Left lung (tissue), 14 donors: ENCODE measurements at places on chromosomes 4 and X. TPM values are rescaled to one million over a fixed set of nuclear protein-coding genes. Genes with fewer than 3 reads are reported as not detected.

Gene SSX3
- not detected for total RNA-seq

DNA sequence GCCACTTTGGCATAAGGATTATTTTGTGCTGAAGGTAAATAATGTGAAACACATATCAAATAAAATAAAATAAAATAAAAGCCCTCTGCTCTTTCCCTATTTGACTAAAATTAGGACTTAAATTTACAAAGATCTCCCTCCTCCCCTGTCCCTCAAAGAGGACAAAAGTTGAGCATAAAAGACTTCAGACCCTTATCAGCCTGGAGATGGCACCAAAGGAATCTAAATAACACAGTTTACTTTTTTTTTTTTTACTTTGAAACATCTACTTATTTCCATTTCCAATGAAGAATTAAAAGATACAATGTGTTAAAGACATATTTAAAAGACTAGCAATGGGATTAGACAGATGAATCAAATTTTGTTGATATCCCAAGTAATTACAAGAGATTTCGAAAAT is 89.7 kb downstream of the EPHA5 start:
- no peaks in the 10 kb centered on the region for H3K4me1 ChIP-seq
- H3K27ac ChIP-seq = no peak overlapping the region
- no peaks in the 10 kb centered on the region for H3K27me3 ChIP-seq
- no peak overlapping the region for H3K4me3 ChIP-seq
- no peaks in the 10 kb centered on the region for H3K36me3 ChIP-seq

GRCh38 chr4:115149106-115149505 is 35.7 kb upstream of the NDST4 start:
- no peaks in the 10 kb centered on the region for H3K27me3 ChIP-seq
- H3K4me1 ChIP-seq = no peaks in the 10 kb centered on the region
- no peak overlapping the region for H3K27ac ChIP-seq
- no peaks in the 10 kb centered on the region for H3K36me3 ChIP-seq

DNA sequence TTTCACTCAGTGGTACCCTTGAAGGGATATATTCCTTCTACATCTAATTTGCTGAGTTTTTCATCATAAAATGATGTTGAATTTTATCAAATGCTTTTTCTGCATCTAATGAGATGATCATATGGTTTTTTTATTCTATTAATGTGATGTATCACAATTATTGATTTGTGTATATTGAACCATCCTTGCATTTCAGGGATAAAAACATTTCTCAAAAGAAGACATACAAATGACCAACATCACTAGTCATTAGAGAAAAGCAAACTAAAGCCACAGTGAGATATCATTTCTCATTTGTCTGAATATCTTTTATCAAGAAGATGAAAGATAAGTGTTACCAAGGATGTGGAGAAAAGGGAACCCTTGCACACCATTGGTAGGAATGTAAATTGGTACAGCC is 65.7 kb upstream of the MXD4 start:
- DNase-seq = no peak
- no peak overlapping the region for H3K4me3 ChIP-seq
- H3K4me1 ChIP-seq = no peaks in the 10 kb centered on the region

GRCh38 chrX:76850851-76851250 is 423.3 kb downstream of the MAGEE1 start:
- no peak overlapping the region for H3K27ac ChIP-seq
- no peaks in the 10 kb centered on the region for H3K36me3 ChIP-seq
- no peaks in the 10 kb centered on the region for H3K27me3 ChIP-seq
- H3K4me3 ChIP-seq = no peak overlapping the region
- no peaks in the 10 kb centered on the region for H3K4me1 ChIP-seq

DNA sequence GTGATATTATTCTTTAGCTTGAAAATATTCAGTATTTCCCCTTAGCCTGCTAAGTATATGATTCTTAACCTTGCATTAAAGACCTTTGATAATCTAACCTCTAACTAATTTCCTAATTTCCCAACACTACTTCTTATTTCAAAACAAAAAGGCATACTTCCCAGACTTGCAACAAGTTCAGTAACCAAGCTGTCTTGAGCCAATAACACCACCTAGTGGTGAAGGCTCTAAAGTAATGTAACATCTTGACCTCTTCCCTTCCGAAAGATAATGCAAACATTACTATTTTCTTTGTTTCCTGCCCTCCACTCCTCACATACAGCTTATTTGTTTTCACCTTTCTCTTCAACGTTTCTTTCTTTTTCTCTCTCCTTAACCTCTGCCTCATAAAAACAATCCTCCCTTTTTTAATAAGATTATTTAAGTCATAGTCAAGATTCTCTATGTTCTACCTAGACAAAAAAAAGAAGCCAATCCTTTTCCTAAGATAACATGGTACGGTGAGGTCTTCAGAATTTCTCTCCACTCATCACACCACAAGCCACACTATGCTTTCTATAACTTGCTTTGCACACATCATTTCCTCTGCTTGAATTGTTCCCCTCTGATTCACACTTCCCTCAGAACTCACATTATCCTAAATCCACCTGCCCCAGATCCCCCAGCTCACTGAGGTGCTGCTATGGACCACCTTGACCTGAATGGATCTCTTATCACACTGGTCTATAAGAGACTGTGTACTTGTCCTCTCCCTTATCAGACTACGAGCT is 3.5 kb downstream of the FAT1 start:
- no peak overlapping the region for H3K27ac ChIP-seq
- no peak for DNase-seq
- no peaks in the 10 kb centered on the region for H3K36me3 ChIP-seq
- no peak overlapping the region for H3K4me3 ChIP-seq

DNA sequence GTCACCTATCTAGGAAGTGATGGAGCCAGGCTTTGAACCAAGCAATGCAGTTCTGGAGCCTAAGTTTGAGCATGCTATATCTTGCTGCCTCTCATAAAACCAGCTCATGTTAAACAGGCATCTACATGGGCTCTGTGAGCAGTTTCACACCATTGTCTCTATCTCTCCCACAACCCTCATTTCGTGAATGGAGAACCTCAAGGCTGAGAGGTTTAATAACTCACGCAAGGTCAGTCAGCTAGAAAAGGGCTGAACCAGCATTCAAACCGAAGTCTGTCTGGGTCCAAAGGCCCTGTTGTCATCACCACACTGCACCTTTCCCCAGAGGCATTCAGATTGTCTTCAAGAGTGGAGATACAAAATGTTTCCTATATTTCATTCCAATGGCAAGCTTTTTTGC is 369.2 kb downstream of the MID1IP1 start:
- no peaks in the 10 kb centered on the region for H3K36me3 ChIP-seq
- H3K4me1 ChIP-seq = peaks cover 4% of the 10 kb centered on the region
- H3K27me3 ChIP-seq = no peaks in the 10 kb centered on the region
- H3K4me3 ChIP-seq = no peak overlapping the region
- DNase-seq = no peak
- no peak overlapping the region for H3K27ac ChIP-seq

GRCh38 chrX:101394372-101394771 is 3.6 kb downstream of the RPL36A start:
- H3K27me3 ChIP-seq = no peaks in the 10 kb centered on the region
- peaks cover 34% of the 10 kb centered on the region for H3K36me3 ChIP-seq
- H3K4me3 ChIP-seq = no peak overlapping the region
- peaks cover 22% of the 10 kb centered on the region for H3K4me1 ChIP-seq
- DNase-seq = no peak

GRCh38 chrX:84168574-84168973 is 19.4 kb downstream of the RPS6KA6 start:
- H3K36me3 ChIP-seq = no peaks in the 10 kb centered on the region
- H3K27me3 ChIP-seq = no peaks in the 10 kb centered on the region
- H3K4me3 ChIP-seq = no peak overlapping the region
- no peak overlapping the region for H3K27ac ChIP-seq

DNA sequence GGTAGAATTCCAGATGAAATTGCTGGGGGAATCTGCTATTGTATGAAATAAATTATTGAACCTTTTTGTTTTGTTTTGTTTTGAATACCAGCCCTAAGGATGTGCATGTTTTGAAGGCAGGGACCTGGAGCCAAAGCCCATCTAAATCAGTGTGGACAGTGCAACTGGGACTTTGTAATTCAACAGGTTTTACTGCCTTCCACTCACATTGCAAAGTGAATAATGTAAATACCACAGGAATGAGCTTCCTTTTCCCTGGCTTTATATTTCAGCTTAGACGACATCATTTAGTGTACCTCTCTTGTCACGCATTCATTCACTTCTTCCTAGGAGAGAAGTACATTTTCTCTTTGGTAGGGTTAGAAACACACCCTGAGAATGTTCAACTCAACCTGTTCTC is 795.0 kb downstream of the CENPC start:
- no peaks in the 10 kb centered on the region for H3K27me3 ChIP-seq
- H3K4me1 ChIP-seq = no peaks in the 10 kb centered on the region
- H3K27ac ChIP-seq = no peak overlapping the region
- DNase-seq = peak; percentile 5
